GM23338 (cell line): ENCODE measurements at places on chromosomes 2 and 18. TPM values are rescaled to one million over a fixed set of nuclear protein-coding genes. Genes with fewer than 3 reads are reported as not detected.

GRCh38 chr2:212958757-212959295 is 192.6 kb downstream of the IKZF2 start:
- no peak overlapping the region for H3K4me3 ChIP-seq
- H3K27ac ChIP-seq: no peak overlapping the region
- peaks cover 8% of the 10 kb centered on the region; the same call in 1 of the 2 replicates for H3K4me1 ChIP-seq

DNA sequence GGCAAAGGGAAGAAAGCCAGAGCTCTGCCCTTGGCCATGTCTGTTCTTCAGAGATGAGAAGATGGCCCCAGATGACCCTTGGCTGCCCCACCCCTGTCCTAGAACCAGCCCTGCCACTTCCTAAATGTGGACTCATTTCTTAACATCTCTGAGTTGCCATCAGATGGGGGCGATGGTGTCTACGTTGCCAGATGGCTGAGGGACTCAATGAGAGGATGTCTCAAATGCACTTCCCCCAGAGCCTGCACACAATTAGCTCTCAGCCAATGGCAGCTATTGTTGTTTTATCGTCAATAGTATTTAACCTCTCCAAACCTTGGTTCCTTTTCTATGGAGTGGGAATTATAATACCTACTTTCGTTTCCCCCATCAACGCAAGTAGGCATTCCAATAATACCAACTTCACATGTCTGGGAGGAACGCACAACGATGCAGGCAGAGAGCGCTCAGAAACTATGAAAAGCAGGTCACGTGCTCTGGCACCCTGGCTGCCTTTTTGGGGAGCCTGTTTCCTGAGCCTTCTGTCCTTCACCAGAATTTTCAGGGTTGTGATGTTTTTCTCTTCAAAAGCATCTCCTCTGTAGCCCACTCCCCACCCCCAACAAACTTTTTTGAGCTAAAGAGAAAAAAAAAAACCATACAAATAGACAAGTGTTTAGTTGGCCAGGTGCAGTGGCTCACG is 100.3 kb downstream of the MCFD2 start:
- H3K4me1 ChIP-seq: 0 out of 2 replicates have a peak, but pooled peaks cover 4% of the 10 kb centered on the region
- H3K4me3 ChIP-seq: no peak overlapping the region
- no peaks in the 10 kb centered on the region for H3K36me3 ChIP-seq
- peak; percentile 18 for DNase-seq
- H3K27me3 ChIP-seq: no peaks in the 10 kb centered on the region

DNA sequence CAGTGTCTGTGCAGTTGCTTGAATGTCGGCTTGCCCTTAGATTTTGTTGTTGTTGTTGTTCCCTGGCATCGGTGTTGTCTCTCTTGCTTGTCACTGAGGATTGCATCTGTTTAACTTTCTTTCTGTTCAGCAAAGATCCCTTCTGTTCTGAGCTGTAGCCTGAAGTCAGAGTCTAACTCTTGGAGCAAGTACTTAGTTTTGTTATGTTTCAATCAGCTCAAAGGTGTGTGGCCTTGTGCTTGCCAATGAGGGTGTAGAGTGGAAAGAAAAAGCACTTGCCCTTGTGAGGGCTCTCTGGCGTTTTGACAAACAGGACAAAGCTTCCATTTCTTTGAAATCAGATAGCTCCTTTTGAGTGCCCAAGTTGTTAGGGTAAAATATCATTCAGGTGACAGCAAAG is 757.1 kb upstream of the CDH7 start:
- no peaks in the 10 kb centered on the region for H3K36me3 ChIP-seq
- H3K4me3 ChIP-seq: no peak overlapping the region
- DNase-seq: no peak
- no peak overlapping the region for H3K27ac ChIP-seq
- no peaks in the 10 kb centered on the region for H3K27me3 ChIP-seq

GRCh38 chr2:176892676-176893226 is 319.8 kb upstream of the HNRNPA3 start:
- H3K4me1 ChIP-seq: no peaks in the 10 kb centered on the region
- H3K27ac ChIP-seq: no peak overlapping the region
- no peak overlapping the region for H3K4me3 ChIP-seq
- no peaks in the 10 kb centered on the region for H3K36me3 ChIP-seq
- H3K27me3 ChIP-seq: no peaks in the 10 kb centered on the region

DNA sequence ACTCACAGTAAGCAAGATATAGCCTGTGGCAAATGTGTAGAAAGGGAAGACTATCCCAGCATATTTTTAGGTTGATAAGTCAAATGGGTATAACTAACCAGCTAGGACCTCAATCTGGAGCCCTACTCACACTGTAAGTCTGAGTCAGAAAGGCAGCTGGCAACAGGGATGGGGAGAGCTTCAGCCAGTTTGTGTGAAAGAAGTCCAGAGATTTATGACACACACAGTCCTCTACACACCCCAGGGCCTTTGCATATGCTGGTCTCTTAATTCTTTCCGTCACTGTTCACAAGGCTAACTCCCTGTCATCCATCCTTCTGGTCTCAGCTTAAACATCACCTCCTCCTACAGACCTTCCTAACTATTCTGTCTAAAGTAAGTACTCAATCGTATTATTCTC is 5.9 kb upstream of the TCF4 start:
- H3K4me1 ChIP-seq: peaks cover 6% of the 10 kb centered on the region; the same call in 1 of the 2 replicates
- no peaks in the 10 kb centered on the region for H3K27me3 ChIP-seq
- no peak overlapping the region for H3K4me3 ChIP-seq
- no peaks in the 10 kb centered on the region for H3K36me3 ChIP-seq
- no peak for DNase-seq

GRCh38 chr2:101408925-101409324 is 21.6 kb upstream of the CREG2 start:
- no peaks in the 10 kb centered on the region for H3K27me3 ChIP-seq
- no peaks in the 10 kb centered on the region for H3K4me1 ChIP-seq
- no peak overlapping the region for H3K4me3 ChIP-seq

- H3K4me3 ChIP-seq: no peak overlapping the region
- H3K36me3 ChIP-seq: no peaks in the 10 kb centered on the region
- no peaks in the 10 kb centered on the region for H3K27me3 ChIP-seq
Observed at GRCh38 chr2:196500686-196501431, 138.7 kb upstream of the CCDC150 start.

DNA sequence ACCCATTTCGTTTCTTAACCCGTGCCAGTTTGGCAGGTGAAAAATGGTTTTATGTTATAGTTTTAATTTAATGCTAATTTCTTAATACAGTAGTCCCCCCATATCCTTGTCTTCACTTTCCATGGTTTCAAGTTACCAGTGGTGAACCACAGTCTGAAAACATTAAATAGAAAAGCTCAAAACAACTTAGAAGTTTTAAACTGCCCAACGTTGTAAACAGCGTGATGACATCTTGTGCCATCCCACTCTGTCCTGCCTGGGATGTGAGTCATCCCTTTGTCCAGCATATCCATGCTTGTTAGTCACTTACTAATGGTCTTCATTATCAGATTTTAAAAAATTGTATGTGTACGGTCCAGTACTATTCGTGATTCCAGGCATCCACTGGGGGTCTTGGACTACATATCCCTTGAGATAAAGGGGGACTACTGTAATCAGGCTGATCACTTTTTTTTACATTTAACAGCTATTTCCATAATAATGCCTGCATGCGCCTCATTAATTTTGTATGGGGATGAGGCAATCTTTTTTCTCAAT is 31.9 kb downstream of the SLC66A3 start:
- H3K27me3 ChIP-seq: no peaks in the 10 kb centered on the region
- H3K36me3 ChIP-seq: peaks cover 7% of the 10 kb centered on the region; the same call in 1 of the 2 replicates
- H3K4me3 ChIP-seq: no peak overlapping the region

DNA sequence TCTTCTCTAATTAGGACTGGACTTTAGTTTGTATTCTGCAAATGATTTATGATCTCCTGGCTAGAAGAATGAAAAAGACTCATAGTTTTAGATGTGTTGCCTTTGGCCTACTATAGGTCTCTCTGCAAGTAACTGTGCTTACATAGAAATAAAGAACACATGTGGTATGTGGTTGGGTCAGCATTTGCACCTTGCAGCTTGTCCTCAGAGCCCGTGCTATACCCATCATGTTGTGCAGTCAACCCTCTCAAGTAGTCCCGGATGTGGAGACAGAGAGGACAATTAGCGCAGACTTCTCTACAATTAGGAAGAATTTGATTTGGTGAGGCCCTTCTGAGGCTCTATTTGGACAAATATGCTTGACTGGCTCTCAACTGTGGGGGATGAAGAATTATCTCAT is 203.7 kb upstream of the ITGA4 start:
- H3K4me3 ChIP-seq: no peak overlapping the region
- no peaks in the 10 kb centered on the region for H3K36me3 ChIP-seq
- no peak overlapping the region for H3K27ac ChIP-seq
- H3K27me3 ChIP-seq: no peaks in the 10 kb centered on the region

The ADAM23 gene
- total RNA-seq: 12.0 and 15.9 TPM in 2 replicates
